CD4-positive, alpha-beta memory T cell (primary cell): ENCODE measurements at places on chromosomes 1 and 21.

- no peak for DNase-seq
These were observed 280.5 kb upstream of the VAMP3 start for GRCh38 chr1:7490576-7490975.

DNA sequence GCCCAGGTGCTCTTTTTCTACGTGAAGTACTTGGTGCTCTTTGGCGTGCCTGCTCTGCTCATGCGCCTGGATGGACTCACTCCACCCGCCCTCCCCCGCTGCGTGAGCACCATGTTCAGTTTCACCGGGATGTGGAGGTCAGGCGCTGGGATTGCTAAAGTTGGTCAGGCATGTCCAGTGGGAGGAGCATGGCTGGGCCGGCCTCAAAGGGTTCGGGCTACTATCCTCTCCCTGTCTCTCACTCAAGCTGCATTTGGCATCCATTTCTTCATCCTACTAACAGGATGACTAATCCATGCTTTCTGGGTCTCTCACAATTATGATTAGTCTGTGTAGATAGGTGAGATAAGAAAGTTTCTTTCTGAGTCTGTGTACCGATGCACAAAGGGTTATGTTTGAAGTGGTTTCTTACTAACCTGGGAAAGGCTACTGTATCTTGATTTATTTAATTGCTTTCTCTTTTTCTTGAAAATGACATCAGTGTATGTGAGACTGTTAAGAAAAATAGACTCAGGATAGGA lies 135.9 kb downstream of the HHAT start:
- DNase-seq, result no peak

GRCh38 chr1:53583021-53583867 lies 124.0 kb downstream of the DMRTB1 start:
- no peak for DNase-seq

DNA sequence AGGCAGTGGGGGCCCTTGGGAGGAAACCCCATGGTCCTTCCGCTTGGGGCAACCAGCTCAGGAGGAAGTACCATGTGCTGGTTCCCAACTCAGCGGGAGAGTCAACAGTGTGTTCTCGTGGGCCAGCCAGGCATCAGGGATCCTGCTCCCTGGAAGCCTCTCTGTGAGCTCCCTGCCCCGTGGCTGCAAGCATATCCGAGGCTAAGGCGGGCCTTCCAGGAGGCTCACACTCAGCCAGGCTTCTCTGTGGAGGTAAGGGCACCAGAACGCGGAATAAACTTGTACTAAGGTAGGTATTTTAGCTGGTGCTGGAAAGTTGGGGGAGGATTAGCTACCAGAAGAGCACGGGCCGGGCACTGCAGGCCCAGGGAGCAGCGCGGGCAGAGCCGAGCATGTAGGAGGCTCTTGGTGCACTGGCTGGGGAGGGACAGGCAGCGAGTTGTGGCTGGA lies 74.7 kb upstream of the POU3F1 start:
- no peak for DNase-seq

DNA sequence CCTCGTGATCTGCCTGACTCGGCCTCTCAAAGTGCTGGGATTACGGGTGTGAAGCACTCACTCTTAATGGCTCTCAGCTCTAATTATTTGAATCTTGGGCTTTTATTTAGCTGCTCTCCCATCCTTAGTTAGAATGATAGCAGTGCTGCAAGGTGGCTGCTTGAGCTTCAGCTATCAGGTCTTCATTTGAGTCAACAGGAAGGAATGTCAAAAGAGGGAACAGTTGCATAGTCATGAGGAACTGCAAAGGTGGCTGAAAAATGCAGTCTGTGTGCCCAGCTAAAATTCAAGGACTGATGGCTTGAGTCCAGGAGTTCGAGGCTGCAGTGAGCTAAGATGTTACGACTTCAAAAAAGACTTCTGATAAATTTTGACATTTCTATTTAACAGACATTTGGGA lies 55.6 kb downstream of the UCK2 start:
- no peak for DNase-seq

- DNase-seq, result no peak
These were observed 58.4 kb downstream of the LAMC2 start for GRCh38 chr1:183244466-183244865.

GRCh38 chr1:60071296-60071695 lies 2.3 kb downstream of the C1orf87 start:
- no peak for DNase-seq

GRCh38 chr1:240092301-240093119 lies 827 bp downstream of the FMN2 start:
- DNase-seq, result no peak

GRCh38 chr1:29638281-29638680 lies 402.0 kb downstream of the PTPRU start:
- no peak for DNase-seq

DNA sequence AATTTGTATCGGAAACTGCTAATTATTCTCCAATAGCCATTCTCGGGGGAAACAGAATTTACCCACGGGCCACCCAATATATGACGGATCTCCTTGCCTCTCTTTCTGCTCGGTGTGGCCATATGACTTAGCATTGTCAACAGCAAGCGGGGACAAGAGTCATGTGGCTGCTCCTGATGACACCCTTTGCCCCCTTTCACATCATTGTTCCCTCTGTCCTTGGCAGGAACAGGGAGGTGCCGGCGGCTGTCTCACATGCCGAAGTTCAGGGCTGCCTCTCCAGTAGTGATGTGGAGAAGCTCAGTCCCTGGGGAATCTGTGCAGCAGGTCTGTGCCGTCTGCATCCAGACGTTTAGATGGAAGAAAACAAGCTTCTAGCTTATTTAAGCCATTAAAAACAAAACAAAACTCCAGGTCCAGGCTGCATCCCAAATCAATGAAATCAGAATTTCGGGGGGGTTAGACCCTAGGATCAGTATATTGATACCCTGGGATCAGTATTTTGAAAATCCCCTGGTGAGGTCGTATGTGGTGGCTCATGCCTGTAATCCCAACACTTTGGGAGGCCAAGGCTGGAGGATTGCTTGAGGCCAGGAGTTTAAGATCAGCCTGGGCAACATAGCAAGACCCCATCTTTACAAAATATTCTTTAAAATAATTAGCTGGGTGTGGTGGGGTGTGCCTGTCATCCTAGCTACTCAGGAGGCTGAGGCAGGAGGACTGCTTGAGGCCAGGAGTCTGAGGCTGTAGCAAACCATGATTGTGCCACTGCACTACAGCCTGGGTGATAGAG lies 10.8 kb downstream of the MYOM3 start:
- DNase-seq, result no peak

DNA sequence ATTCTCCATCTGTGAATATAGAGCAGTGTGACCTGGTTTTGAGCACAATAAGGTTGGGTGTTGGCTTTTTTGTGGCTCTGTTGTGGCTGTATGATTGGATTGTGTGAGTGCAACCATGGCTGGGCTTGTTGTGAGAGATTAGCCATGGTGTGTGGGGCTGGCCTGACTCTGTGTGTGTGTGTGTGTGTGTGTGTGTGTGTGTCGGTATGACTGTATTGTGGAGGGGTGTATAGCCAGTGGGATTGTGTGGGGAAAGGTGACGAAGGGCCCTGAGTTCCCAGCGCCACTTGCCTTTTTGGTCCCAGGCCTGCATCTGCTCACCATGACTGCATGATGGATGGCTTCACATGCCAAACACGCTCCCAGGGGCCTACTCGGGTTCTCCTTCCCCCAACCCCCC lies 5.9 kb upstream of the SLC6A9 start:
- no peak for DNase-seq

DNA sequence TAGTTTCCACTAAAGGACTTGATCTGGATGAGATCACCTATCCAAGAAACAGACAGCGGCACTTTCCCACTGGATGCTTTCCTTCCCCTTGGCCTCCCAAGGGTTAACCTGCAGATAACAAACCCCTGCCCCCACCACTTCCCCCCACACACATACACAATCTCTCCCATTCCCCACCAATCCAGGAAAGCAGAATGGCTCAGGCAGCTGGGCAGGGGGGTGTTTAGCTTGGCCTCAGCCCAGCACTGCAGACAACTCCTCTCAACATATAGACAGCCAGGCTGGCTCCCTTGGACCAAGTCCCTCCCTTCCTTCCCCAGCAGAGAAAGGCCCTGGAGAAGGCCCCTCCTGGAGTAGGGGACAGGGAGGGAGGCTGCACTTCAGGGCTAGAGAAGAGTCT lies 24.6 kb downstream of the PLEKHA6 start:
- DNase-seq, result no peak

- DNase-seq, result no peak
These were observed 14.9 kb downstream of the A3GALT2 start for GRCh38 chr1:33305816-33306652.

DNA sequence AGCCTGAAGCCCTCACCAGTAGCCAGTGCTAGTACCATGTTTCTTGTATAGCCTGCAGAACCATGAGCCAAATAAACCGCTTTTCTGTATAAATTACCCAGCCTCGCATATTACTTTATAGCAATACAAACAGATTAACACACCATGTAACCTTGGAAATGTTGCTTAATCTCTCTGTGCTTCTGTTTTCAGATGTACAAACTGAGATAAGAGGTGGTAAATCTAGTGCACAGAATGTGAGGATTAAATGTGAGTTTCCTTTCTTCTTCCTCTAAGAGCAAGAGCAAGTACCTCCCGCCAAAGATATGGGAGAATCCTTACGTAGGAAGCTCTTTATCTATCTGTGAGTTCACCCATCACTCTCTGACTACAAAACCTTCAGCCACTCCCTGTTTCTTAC lies 128.4 kb downstream of the HIVEP3 start:
- no peak for DNase-seq

DNA sequence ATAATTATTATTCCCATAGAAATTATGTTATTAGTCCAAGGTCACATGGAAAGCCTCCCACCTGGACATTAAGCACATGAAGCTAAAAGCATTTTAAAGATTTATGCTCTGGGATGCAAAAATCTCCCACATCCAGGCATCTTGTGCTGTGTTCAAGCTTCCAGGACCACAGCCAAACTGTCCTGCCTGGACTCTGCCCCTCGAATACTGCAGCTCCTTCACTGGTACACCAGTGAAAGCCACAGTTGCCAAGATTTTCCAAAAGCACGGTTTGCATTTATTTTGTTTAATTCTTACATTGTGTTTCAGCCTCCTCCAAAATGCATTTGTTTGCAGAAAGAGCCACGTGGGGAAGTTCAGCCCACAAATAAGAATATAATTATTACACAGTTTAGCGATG lies 38.6 kb downstream of the C8B start:
- DNase-seq, result no peak

DNA sequence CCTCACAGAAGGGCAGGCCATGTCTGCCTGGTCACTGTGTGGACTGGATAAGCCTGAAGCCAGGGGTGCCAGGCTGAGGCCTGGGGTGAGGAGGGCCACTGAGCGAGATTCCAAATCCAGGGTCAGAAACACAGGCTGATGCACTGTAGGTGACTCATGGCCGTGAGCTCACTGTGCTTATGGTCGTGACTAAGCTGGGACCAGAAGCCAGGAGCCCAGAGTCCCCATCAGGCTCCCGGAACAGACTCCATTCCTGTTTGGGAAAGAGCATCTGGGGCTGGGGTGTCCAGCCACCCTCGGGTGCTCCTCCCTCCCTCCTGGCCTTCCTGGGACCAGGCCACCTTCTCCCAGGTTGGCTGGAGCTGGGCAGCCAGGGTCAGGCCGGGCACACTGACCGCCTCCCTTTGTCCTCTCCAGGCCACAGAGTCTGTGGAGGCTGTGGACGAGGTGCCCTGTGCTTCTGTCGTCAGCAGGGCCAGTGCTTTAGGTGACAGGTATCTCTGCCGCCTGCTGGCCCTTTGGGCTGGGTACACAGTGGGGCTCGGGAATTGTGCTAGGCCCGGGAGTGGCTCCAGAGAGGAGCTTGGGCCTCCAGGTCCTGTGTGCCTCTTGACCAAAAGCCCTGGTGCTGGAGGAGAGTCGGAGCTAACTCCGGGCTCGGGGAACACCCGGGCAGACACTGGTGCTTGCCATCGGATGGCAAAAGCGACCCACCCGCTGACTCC lies 36.7 kb downstream of the AJAP1 start:
- DNase-seq, result no peak

DNA sequence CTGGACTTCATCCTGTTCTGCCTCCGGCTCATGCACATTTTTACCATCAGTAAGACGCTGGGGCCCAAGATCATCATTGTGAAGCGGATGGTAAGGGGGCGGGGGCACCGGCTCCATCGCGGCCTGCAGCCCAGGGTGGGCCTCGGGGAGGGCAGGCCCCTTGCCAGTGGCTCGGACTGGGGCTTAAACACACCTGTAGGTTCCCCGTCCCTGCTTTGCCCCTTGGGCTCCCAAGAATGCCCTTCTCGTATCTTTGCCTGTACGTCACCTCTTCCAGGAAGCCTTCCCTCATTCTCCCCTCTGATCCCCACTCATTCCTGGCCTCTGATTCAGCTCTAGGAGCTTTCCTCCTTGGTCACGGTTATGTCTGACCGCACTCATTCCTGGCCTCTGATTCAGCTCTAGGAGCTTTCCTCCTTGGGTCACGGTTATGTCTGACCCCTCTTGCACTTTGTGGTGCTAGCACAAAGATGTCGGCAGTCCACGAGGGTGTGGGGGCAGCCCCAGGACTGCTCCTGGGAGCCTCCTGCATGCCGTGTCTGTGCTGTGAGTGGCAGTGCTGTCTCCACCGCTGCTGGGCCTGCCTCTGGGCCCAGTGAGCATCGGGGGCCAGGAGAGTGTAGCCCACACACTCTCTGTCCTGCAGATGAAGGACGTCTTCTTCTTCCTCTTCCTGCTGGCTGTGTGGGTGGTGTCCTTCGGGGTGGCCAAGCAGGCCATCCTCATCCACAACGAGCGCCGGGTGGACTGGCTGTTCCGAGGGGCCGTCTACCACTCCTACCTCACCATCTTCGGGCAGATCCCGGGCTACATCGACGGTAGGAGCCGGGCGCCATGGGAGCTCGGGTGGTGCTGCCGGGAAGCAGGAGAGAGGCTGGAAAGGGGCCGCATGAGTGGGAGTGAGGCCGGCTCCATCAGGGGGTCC lies 49.1 kb upstream of the LRRC3 start:
- DNase-seq, result no peak
